ENCODE measurements at places on chromosomes 6 and 20.

DNA sequence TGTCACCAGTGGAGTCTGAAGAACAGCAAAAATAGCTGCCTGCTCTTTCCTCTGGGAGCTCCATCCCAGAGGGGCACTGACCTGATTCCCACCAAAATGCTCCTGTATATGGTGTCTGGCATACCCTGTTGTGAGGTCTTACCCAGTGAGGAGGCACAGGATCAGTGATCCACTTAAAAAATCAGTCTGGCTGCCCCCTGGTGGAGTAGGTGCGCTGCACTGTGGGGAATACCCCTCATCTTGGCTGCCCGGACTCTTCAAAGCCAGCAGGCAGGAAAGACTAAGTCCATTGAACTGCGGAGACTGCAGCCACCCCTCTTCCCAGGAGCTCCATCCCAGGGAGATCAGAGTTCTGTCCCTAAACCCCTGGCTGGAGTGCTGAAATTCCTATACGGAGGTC, 230.9 kb upstream of the HTR1E start:
- H3K4me3 ChIP-seq = no peak overlapping the region
- no peaks in the 10 kb centered on the region for H3K27me3 ChIP-seq
- H3K4me1 ChIP-seq = no peaks in the 10 kb centered on the region
- no peaks in the 10 kb centered on the region for H3K36me3 ChIP-seq

DNA sequence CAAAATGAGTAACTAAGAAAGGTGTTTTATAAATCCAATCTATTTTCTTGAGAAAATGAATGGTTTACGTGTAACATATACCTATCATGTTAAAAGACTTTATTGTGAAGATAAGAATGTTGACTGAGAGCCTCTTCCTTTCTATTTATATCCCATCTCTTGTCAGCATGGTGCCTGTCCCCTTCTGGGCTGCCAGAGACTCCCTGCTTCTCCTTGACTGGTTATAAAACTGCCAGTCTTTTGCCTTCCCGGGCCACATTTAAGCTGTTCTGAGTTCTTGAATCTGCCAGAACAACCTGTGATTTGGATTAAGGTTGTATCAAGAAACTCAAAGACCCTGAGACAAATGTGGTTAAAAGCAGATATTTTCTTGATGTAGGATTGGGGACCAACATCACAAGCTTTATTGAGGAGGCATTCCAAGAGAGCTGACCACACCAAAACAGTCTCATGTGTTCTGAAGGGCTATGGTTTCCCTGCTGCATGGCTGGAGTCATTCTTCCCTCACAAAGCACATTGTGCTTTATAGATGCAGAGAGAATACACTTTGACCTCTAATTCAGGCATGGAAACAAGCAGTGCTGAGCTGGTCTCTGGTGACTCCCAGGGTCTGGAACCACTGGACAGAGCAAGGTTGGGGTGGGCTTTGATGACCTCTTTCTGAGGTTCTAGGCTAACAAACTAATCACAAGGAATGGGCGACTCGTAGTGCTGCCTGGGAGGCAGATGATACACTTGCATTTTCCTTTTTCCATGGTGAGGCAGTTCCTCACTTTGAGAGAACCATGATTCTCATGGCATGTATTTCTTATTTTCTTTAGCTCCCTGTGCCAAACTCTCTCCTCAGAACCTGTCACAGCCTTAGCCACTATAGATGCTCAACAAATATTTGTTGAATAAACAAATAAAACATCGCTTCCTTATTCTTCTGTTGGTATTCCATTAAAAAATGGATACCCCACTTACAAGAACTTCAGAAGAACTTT, 205.0 kb upstream of the PREP start:
- no peak overlapping the region for H3K27ac ChIP-seq
- peaks cover 11% of the 10 kb centered on the region for H3K4me1 ChIP-seq
- no peaks in the 10 kb centered on the region for H3K27me3 ChIP-seq
- H3K4me3 ChIP-seq = no peak overlapping the region
- no peaks in the 10 kb centered on the region for H3K36me3 ChIP-seq

- H3K4me3 ChIP-seq = no peak overlapping the region
- no peak for ATAC-seq
- H3K27me3 ChIP-seq = no peaks in the 10 kb centered on the region
- no peak overlapping the region for H3K27ac ChIP-seq
- no peaks in the 10 kb centered on the region for H3K4me1 ChIP-seq
Observed at GRCh38 chr6:97459986-97460385, 177.0 kb upstream of the MMS22L start.

DNA sequence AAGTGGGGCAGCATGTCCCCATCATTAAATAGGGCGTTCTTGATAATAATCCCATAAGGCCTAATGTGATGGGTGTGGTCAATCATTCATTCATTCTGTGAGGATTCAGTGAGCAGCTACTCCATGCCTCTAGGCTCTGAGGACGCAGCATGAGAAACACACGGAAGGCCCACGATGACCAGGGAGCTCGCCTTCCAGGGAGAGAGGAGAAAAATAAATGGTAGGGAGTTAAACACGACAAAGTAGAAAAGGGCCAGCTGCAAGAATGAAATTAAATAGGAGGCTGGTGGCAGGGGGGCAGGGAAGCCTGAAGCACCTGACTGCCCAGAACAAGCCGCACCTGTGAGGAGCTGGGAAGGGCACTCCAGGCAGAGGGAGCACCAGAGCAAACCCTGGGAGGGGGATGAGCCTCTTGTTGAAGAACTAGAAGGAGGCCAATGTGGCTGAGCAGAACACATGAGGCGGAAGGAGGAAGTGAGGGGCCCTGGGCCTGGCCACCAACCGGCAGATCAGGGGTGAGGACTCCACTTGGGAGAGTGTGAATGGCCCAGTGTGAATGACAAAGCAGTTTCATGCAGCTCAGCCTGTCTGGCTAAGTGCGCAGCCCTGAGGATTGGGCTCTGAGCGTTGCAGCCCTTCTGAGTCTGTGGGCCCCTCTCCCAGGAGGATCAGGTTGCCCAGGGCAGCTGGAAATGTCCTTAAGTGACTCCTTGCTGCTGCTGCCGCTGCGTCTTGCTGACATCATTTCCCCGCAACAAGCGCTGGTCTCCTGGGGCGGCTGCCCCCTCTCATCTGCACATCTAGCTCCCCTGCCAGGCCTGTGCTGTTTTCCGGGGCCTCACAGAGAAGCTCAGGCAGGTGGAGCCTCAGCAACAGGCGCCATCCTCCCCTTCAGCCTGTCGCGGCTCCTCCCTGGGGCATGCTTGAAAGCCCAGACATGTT, 99.9 kb downstream of the CDH26 start:
- ATAC-seq = no peak
- no peak overlapping the region for H3K4me3 ChIP-seq
- peak overlapping the region; percentile 32 for H3K27ac ChIP-seq
- H3K27me3 ChIP-seq = peaks cover 23% of the 10 kb centered on the region
- peaks cover 3% of the 10 kb centered on the region for H3K4me1 ChIP-seq

- H3K36me3 ChIP-seq = no peaks in the 10 kb centered on the region
- H3K4me1 ChIP-seq = peaks cover 36% of the 10 kb centered on the region
- H3K4me3 ChIP-seq = peak overlapping the region; percentile 41
- no peaks in the 10 kb centered on the region for H3K27me3 ChIP-seq
- H3K27ac ChIP-seq = peak overlapping the region; percentile 83
Observed at GRCh38 chr6:10520468-10520867, 683 bp upstream of the GCNT2 start.

GRCh38 chr6:105320271-105320670, 82.6 kb downstream of the PREP start:
- peaks cover 59% of the 10 kb centered on the region for H3K36me3 ChIP-seq
- H3K4me3 ChIP-seq = no peak overlapping the region
- no peak for ATAC-seq
- H3K27me3 ChIP-seq = no peaks in the 10 kb centered on the region
- H3K4me1 ChIP-seq = no peaks in the 10 kb centered on the region

DNA sequence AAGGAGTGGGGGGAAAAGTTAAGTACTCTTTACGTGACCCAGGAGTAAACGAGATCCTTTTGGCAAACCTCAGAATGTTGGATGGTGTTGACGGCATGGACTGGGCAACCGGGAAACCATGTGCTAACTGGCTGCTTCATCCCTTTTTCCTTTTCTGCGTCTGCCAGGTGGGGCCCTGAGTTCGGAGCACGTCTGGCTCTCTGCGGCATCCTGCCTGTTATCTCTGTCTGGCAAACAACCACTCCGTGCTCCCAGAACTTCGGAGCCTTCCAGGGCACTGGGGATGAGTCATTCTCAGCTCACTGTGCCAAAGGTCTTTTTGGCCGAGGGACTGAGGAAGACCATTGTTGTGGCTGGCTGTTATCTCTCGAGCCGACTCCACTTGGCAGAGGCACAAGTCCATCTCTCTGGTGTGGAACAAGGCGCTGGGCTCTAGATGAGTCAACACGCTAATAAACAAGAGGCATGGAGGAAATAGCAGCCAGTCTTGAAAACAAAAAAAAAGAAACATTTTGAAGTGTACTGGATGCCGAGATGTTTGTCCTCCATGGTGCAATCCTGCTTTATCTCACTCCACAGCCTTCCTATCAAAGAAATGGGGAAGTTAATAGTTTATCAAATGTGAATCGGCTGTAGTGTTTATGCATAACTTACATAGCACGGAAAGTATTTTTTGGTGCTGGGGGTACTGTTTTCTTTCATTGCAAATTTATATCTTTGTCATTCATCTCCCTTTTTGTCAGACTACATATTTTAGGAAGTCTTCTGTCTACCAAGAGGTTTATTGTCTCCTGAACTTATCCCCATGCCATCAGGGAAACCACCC, 64.6 kb upstream of the TXNDC5 start:
- peak; percentile 91 for ATAC-seq
- H3K4me1 ChIP-seq = no peaks in the 10 kb centered on the region
- no peaks in the 10 kb centered on the region for H3K36me3 ChIP-seq
- H3K27me3 ChIP-seq = no peaks in the 10 kb centered on the region
- H3K4me3 ChIP-seq = no peak overlapping the region

GRCh38 chr20:50194422-50194830, 3.8 kb downstream of the CEBPB start:
- H3K27me3 ChIP-seq = no peaks in the 10 kb centered on the region
- peak overlapping the region; percentile 97 for H3K4me3 ChIP-seq
